ENCODE measurements at places on chromosomes 6 and 20.

DNA sequence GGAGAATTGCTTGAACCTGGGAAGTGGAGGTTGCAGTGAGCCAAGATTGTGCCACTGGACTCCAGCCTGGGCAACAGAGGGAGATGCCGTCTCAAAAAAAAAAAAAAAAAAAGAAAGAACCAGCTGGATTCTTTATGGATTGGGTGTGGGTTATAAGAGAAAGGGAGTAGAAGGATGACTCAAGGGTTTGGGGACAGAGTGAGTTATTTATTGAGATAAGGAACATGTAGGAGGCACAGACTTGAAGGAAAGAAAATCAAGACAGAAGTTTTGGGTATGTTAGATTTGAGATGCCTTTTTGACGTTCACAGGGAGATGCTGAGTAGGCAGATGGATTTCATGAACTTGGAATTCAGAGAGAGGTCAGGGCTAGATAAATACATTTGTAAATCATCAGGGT is 47.6 kb downstream of the KIZ start:
- no peak for DNase-seq

DNA sequence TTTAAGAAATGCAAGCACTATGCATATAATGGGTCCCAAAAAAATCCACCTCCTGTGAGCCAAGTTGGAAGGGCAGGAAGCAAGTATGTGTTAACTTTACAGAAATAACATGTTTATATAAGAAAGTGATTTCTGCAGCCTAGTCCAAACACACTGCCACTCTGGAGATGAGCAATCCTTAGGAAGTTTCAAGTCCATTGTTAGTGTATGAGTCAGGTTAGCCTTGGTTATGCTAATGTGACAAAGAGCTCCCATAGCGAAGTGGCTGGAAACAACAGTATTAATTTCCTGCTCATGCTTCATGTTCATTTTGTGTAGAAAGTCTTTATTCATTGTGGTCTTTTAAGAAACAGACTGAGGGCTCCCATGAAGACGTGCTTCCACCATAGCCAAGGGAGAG is 121.4 kb downstream of the TBXT start:
- DNase-seq, result no peak

DNA sequence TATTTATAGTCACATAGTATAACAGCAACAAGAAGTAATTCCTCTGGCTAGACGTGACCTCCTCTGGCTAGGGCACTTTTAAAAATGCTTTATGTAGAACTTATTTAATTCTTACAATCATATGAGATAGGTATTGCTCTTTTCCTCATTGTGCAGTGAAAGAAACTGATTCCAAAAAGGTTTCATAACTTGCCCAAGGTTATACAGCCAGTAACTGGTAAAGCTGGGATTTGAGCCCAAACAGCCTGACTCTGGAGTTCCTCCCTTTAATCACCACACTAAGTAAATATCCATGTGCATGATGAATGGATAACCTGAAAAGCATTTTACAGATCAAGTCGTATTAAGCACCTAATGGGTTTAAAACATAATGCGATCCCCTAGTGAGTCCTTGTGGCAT is 214.6 kb downstream of the PRL start:
- DNase-seq, result no peak

GRCh38 chr6:387293-387741 is 4.2 kb upstream of the IRF4 start:
- no peak for DNase-seq

GRCh38 chr6:106321940-106322339 is 3.6 kb downstream of the ATG5 start:
- no peak for DNase-seq

DNA sequence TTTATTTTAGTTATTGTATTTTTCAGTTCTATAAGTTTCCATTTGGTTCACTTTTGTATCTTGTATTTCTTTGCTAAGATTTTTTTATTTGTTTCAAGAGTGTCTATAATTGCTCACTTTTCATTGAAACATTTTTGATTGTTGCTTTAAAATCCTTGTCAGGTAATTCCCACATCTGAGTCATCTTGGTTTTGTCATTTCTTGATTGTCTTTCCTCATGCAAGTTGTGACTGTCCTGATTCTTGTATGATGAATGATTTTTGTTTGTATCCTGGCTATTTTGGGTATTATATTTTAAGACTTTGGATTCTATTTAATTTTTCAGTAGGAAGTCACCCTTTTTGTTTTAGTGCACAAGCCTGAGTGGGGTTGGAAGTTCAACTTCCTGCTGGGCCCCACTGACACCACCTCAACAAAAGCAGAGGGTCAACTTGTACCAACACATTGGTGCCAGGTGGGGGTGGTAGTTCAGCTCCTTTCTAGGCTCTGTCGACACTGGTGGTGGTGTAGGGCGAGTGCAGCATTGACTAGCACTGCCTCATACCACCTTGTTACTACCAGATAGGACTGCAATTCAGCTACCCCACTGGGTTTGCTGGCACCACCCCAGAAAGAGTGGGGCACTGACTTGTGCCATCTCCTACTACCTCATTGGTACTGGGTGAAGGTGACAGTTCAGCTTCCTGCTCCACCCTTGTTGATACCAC is 8.8 kb downstream of the RSPH3 start:
- DNase-seq, result no peak

GRCh38 chr20:22815603-22816315 is 219.4 kb upstream of the SSTR4 start:
- DNase-seq, result no peak

DNA sequence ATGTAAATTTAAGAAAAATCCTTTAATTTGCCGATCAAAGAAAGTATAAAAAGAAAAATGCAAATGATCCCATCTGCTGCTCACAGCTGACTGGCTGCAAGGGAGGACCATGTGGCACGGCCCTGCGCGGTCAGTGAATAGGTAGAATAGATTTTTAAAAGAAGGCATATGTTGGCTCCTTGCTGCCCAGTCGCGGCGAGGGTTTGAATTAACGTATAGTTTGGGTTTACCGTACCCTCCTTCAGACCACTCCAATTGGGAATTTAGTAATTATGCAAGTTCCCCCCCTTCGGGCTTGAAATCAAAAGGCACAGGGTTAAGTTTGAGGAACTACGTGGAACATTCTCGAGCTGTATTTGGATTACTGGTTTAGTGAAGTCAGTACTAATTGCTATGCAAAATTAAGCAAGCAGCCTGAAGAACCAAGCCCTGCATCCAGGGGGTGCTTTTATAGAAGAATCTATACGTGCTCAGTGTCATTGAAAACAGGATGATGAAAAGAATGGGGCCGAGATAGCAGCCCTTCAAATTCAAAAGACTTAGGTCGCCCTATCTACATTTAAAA is 1.1 kb upstream of the BEND3 start:
- DNase-seq, result peak; percentile 92

GRCh38 chr20:48143435-48144081 is 358.3 kb upstream of the SULF2 start:
- DNase-seq, result no peak

DNA sequence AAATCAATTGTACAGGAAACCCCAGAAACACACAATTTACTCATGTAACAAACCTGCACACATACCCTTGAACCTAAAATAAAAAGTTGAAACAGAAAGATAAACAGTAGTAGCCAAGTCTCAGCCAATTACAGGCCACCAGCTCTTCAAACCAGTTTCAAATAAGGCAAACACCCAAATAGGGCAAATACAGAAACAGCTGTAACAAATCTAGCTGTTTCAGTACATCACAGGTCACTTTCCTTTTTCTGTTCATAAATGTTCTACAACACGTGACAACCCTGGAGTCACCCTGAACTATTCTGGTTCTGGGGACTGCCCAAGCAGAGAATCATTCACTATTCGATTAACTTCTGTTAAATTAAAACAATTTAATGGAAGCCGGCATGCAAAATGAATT is 329.0 kb downstream of the GJA1 start:
- DNase-seq, result no peak

- peak; percentile 45 for DNase-seq
Measured at GRCh38 chr20:24781418-24781980, 167.6 kb upstream of the CST7 start.

- DNase-seq, result no peak
Measured at GRCh38 chr6:5243069-5243468, 17.7 kb downstream of the LYRM4 start.

DNA sequence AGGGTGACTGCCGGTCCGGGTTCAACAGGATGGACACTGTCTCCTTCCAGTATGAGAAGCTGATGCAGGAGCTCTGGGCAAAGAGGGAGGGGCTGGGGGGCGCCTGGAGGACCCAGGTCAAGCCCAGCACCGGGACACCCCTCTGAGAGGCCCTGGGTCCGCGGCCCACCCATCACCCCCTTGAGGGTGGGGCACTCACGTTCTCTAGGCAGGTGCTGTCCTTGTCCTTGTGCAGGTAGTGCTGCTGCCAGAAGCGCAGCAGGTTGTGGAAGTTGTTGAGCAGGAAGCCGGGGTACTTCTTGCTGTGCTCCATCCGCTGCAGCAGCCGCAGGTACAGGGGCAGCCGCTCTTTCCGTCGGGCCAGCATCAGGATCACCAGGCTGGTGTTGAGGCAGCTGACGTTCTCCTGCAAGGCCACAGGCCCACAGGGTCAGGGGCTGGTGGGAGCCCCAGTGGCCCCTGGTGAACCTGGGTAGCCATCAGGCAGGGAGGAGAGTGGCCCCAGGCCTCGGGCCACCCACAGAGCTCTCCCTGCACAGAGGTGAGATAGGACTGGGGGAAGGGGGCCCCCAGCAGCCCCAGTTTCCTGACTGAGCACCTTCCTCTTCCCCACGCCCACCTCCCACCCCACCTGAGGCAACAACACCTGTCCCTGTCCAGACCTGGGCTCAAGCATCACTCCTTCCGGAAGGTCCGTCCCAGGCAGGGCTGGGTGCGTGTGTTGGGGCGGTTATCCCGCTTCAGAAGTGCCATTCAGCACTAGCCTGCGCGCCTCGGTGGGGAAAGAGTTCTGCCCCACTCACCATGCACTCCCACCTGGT is 47.8 kb downstream of the MYH7B start:
- no peak for DNase-seq

DNA sequence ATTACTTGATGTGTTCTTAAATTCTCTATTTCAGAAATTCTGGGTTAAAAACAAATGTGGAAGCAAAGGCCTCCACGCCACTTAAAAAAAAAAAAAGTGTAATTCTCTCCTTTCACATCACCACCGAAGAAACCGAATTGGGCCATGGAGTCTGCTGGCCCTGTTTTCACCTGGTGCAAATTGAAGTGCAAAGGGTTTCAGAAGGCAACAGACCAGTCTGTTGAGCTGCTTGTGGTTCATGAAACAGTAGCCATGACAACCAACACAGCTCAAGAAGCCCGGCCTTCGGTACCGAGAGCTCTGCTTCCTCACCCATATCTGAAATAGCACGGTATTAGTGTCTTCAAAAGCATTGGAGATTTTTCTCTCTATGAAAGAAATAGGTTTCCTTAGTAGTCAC is 63.1 kb downstream of the GMPR start:
- no peak for DNase-seq

DNA sequence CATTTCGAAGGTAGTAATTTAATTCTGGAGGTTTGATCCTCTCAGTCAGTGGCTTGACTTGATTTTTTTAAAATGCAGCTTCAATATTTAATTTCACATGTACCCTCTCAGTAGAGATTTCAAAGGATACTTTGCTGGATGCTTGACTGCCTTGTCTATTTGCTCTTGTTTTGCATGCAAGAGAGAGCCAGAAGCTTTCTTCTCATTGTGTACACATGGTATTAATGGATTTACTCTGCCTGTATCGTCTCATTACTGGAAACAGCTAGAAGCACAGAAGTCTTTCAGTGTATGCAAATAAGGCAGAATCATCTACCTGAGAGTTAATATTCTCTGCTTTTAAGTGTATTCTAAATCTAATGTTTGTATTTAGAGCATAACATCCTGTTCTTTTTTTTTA is 84.3 kb upstream of the FOXO3 start:
- peak; percentile 95 for DNase-seq

DNA sequence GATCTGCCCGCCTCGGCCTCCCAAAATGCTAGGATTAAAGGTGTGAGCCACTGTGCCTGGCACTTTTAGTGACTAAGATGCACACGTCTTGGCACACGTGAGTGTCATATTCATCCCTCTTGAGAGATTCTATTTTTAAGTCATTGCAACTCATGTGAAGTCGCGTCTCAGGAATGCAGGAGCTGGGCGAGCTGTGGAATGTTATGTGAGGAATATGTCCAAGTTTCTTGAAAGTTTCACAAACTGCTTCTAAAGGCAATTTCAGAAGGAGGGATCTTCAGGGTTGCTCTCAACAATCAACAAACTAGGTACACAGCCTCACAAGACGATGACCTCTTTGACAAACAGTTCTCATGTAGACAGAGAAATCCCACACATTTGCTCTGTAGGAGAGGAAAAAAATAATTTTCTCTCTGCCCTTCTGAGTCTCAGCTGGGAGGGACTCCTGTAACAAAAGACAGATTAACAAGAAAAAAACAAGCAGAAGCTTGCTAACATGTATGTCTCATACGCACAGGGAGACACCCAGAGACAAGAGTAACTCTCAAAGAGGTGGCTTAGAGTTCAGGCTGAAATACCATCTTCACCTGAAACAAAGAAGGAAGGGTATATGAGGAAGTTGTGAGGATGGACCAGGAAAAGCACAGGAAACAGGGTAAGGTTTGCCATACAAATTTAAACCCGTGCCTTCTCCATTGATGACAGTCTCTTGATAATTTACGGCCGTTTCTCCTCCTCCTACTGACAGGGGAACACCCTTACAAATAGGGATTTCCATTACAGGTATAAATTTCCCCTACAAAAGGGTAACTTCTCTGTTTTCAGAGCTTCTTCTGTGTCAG is 45.3 kb upstream of the FAM50B start:
- DNase-seq, result no peak

DNA sequence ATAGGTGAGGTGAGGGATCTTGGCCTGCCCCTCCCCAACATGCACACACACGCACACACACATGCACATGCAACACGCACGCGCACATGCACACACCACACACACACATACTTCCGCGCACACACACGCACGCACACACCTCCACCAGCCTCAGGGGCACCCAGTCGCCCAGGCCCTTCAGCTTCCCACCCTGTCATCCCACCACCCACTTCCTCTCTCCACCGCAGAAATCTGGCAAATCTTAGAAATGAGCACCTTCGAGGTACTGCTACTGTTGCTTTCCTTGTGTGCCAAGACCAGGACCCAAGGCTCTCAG is 1.2 kb downstream of the SPDEF start:
- DNase-seq, result no peak

GRCh38 chr6:114030767-114031166 is 59.8 kb upstream of the HDAC2 start:
- no peak for DNase-seq

- no peak for DNase-seq
Measured at GRCh38 chr20:10304471-10305046, 85.9 kb downstream of the SNAP25 start.

DNA sequence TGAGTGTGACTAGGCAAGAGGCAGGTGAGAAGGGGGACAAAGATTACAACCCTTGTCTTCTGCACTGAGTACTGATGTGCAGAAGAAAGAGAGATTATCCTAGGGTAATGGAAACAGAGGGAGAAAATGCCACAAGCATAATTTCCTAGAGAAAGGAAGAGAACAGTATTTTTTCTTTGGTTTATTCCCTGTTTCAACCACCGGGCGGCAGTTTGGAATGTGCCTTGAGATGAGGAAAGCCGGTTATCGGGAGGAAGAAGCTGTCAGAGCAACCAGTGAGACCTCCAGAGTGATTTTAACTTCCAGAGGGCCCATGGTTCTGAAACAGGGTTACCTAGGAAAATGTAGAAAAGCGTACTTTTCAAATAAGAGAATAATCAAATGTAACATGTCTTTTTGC is 121.4 kb downstream of the REV3L start:
- DNase-seq, result peak; percentile 19

GRCh38 chr20:46011631-46012482 is 3.1 kb downstream of the MMP9 start:
- DNase-seq, result peak; percentile 85

Data from NCI-H526 treated with DMSO at 0.1 percent for 48 hours (cell line).